ENCODE measurements at places on chromosomes 1 and 21.

GRCh38 chr1:13929313-13929712 is 229.3 kb downstream of the PRDM2 start:
- no peak for DNase-seq

- DNase-seq = no peak
Measured at GRCh38 chr1:21932127-21932526, 5.0 kb downstream of the HSPG2 start.

DNA sequence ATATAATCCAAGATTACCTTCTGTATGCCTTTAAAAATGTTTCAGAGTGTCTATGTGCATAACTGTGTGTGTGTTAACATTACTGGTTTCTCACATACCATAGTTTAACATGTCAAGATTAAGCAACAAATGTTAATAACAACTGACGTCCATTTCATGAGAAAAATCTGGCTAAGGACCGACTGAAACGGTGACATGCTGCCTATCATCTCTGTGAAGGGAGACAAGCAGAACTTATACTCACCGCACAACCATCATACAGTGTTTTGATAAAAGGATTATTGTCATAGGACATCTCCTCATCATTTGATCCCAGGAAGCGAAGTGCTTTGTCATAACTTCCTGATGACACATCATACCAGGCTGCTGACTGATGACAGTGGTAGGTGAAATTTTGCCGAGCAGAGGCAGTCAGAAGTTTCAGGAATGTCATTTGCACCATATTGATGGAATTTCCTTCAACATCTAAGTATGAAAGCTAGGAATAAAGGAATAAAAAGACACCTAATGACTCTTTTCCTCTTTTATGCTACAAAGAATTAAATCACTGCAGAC is 228.8 kb downstream of the COL11A1 start:
- peak; percentile 82 for DNase-seq

DNA sequence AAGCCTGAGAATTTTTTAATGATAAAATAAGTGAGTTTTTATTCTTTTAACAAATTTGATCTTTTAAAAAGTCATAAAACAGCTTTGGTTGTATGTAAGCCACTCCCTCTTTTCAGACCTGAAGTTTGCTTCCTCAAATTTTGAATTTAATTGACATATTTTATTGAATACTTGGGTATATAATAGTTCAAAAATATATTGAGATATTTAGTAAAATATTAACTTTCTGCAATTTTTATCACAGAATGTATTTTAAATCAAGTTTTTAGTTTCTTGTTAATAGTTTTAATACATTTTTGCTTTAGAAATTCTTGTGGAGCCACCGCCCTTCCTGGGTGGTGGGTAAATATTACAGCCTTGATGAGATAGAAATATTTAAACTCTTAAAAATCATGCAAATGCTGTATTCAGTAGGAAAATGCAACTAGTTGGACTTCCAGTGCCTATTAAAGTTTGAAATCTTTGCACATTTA is 867 bp downstream of the PTPRC start:
- no peak for DNase-seq

DNA sequence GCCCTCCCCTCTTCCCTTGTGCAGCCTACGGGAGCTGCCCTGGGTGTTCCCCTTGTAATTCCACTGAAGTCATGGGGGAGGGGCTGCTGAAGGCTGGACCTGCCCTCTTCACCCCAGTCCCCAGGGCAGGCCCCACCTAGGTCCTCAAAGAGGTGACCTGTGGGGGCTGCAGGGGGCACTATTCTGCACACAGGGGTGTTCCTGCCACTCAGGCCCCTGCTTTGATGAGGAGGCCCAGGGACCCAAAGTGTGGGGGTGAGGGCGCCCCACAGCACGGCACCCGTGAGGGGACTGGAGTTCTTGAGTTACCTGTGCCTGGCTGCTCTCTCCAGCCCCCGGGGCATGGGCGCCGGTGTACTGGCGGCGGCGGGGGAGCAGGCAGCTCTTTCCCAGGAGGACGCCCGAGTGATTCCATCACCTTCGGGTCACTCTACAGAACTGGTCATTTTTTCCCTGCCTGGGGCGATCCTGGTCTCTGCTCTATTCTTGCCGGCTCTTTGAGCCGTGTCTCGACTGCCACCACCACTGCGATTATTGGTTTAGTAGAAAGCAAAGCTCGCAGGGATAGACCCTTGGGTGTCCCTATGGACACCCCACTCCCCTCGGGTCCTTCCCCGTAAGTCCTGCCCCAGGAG is 6.9 kb upstream of the PRDM16 start:
- no peak for DNase-seq

GRCh38 chr1:86356247-86356646 is 39.9 kb downstream of the ODF2L start:
- DNase-seq = no peak

DNA sequence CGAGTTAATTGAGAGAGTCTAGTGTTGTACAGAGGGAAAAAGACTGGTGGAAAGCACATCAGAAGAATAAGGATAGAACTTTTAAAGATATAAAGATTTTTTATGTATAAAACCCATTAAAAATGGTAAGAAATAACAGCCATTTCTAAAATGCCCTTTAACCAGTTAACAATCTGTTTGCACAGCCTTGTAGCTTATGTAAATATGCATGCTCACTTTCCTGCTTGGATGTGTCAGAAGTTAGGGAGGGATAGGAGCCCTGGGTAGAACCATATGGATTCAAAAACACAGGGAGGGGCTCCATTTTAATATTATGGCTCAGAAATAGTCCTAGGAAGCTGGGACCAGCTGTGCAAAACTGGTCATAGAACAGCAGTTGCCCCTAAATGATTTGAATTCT is 4.5 kb upstream of the EDEM3 start:
- no peak for DNase-seq

- no peak for DNase-seq
Measured at GRCh38 chr1:26541816-26542711, 12.5 kb downstream of the RPS6KA1 start.
